ENCODE measurements at places on chromosomes 3 and 15. TPM values are rescaled to one million over a fixed set of nuclear protein-coding genes. Genes with fewer than 3 reads are reported as not detected.
A peak's percentile ranks its signal among the peaks of the same experiment; 100 is the strongest.

- DNase-seq = no peak
Measured at GRCh38 chr15:56208185-56208584, 35.5 kb downstream of the RFX7 start.

- peak; percentile 28 for DNase-seq
Measured at GRCh38 chr3:191136347-191136746, 62.7 kb upstream of the OSTN start.

- DNase-seq = no peak
Measured at GRCh38 chr3:67462187-67462586, 192.2 kb downstream of the SUCLG2 start.

- peak; percentile 36 for DNase-seq
Measured at GRCh38 chr15:74768771-74769342, 13.0 kb upstream of the CSK start.

LMAN1L gene
- total RNA-seq = not detected

DNA sequence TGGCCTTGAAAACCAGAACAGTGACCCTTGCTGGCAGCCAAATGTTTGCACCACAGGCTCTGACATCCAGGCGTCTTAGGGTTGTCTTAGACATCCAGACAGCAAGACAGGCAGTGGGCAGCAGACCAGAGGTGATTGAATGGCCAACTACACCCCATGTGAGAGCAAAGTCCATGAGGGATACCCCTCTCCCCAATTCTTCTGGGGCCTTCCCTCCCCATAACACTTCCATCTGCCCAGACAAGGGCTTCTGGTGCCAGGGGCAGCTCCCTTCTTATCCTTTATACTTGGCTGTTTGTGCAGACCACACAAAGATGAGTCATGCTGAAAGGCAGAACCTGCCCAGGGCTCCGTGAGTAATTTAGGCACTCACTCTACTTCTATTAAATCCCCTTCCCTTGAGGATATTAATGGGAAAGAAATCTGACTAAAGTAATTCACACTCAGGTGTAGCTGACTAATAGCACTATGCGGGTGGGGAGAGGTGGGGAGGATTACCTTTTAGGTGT lies 257.9 kb downstream of the UACA start:
- DNase-seq = peak; percentile 90

GRCh38 chr3:153591561-153592245 lies 429.7 kb downstream of the RAP2B start:
- DNase-seq = no peak

- no peak for DNase-seq
Measured at GRCh38 chr3:10570196-10570946, 65.0 kb upstream of the ATP2B2 start.

FSTL1 gene
- total RNA-seq = 290 TPM

ITPKA gene
- 4.1 TPM for total RNA-seq

GRCh38 chr3:74575857-74576256 lies 38.6 kb downstream of the CNTN3 start:
- DNase-seq = no peak

GRCh38 chr3:158748237-158748828 lies 16.1 kb upstream of the RARRES1 start:
- no peak for DNase-seq

GPR160 gene
- total RNA-seq = 5.6 TPM

WDR72 gene
- 11.5 TPM for total RNA-seq

All from H4 (cell line).